Activated CD4-positive, alpha-beta T cell treated with anti-CD3 and anti-CD28 coated beads, Interleukin-2, amount 10 ng/mL, durations not matched to agents 24 days and 14 days (primary cell): ENCODE measurements at places on chromosomes 7 and 10. TPM values are rescaled to one million over a fixed set of nuclear protein-coding genes. Genes with fewer than 3 reads are reported as not detected.

DNA sequence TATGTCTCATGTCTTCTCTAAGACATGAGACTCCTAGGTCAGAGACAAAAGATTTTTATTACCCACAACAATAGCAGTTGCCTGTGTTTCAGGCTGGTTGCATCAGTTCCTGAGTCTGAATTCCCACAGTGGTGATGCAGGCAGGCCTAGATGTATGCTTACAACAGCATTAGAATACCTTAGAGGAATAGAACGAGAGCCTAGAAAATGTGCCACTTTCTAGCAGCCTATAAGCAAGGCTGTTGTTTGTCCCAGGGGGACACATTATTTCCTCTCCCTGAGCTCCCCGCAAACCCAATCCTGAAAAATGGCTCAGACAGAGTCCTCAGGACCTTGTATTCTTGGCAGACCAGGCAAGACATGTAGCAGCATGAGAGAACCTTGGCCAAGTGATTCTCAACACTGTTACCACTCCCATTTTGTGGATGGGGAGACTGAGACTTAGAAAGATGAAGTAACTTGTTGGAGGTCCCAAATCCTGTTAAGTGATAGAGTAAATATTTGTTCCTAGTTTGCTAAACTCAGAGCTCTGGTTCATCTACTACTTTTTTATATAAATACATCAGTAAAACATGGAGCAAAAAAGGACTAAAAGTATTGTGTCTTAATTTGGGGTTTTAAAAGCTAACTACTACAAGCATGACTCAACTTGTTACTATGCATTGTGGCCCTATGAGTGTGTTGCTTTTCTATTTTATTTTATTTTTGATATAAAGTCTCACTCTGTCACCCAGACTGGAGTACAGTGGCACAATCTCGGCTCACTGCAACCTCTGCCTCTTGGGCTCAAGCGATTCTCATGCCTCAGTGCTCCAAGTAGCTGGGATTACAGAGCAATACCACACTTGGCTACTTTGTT is 14.2 kb downstream of the VTI1A start:
- no peak for DNase-seq

Gene C10orf67
- 0.07 and 0.16 TPM in 2 replicates for total RNA-seq

- DNase-seq, result no peak
These were observed 183.7 kb downstream of the RPS24 start for GRCh38 chr10:78217336-78217735.

DNA sequence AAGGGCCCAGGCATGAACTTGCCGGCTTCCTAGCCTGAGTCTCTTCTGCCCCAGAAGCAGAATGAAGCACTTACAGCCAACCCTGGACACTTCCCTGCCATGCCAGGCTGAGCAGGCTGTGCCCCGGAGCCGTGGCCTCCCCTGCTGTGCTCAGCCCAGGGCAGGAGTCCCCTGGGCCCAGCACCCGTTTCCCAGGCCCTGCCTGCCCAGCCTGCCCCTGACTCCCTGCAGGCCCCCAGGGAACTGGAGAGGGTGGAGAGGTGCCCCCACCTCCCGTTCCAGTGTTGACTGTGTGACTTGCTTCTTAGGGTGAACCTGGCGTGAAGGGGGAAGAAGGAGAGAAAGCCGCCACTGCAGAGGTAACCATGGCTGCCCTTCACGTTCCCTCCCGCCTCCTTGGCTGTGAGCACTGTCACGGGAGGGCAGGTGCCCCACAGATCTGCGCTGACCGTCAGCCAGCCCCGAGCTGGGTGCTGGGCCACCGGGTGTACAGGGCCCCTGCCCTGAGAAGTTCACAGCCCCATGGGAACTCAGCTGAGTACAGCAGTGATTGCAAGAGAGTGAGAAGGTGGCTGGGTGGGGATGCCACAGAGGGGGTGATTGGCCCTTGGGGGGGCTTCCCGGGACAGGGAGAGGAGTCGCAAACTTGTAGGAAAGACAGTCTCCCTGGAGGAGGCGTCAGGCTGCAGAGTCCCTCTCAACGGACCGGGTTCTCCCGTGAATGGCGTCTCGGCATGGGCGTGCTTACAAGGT is 75.9 kb downstream of the MYL10 start:
- no peak for DNase-seq

Gene NUTM2E
- 0.19 TPM in 1 of 2 replicates, not detected in the other for total RNA-seq

Gene GSDME
- total RNA-seq, result 9.6 and 10.4 TPM in 2 replicates

- no peak for DNase-seq
These were observed 94.8 kb downstream of the PFKFB3 start for GRCh38 chr10:6297522-6297921.

DNA sequence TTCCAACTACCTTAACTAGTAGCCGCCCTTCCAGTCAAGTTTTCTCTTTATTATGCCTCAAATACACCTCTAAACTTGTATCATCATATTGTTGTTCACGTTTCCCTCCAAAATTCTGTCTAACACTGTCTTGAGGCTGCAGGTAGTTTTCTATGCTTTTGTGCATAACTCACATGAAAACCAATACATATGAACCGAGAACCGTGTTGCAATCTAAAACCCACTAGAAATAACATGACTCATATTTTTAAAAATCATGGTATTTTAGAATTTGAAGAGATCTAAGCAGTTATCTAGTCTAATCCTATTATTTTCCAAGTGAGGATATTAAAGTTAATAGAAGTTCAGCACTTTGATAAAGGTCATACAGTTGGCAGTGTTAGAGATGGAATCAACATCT is 18.2 kb downstream of the LIPF start:
- no peak for DNase-seq

DNA sequence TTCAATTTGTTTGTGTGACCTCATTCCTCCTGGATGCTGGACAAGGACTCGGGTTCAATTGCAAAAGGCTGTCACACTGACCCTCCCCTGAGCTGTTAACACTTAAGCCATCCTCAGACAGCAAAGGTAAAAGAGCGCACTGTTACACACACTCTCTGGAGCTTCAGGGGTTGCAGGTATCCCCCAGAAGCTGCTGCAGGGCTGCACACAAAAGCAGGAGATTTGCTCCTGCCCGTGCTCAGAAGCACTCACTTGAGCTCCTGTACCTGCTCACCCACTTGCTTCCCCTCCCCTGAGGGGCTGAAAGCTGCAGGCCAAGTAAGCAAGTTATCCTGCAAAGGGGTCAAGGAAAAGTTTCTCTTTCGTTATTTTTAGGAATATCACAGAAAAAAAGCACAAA is 886.2 kb upstream of the ZWINT start:
- no peak for DNase-seq

- DNase-seq, result no peak
These were observed 303.5 kb upstream of the MGMT start for GRCh38 chr10:129163531-129163930.

- DNase-seq, result no peak
These were observed 46.9 kb downstream of the TASOR2 start for GRCh38 chr10:5731559-5731958.

Gene MSMB
- total RNA-seq, result not detected in 2 replicates

DNA sequence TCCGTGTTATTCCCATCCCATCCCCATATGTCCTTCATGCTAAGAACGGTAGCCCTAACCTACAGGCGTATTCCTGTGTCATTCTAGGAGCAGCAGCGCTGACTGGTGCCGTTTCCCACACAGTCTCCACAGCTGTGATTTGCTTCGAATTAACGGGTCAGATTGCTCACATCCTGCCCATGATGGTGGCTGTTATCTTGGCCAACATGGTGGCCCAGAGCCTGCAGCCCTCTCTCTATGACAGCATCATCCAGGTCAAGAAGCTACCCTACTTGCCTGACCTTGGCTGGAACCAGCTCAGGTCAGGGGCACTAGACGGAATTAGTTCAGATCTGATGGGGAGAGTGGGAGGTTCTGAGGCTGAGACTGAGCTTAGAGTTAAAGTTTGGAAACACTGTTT is 20.7 kb downstream of the FAM131B start:
- no peak for DNase-seq

- no peak for DNase-seq
These were observed 103.9 kb upstream of the LRRC4 start for GRCh38 chr7:128135159-128135514.

DNA sequence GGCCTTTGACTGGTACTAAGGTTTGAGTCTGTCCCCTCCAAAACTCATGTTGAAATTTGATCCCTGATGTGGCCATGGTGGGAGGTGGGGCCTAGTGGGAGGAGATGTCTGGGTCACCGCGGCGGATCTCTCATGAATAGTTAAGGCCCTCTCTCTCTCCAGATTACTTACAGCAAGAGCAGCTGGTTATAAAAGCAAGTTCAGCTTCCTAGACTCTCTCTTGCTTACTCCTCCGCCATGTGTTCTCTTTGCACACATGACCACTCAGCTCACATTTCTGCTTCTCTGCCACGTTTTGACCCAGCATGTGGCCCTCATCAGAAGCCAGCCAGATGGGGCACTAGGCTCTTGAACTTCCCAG is 29.9 kb upstream of the ZMIZ1 start:
- DNase-seq, result no peak

Gene PEX1
- 14.4 and 14.8 TPM in 2 replicates for total RNA-seq

DNA sequence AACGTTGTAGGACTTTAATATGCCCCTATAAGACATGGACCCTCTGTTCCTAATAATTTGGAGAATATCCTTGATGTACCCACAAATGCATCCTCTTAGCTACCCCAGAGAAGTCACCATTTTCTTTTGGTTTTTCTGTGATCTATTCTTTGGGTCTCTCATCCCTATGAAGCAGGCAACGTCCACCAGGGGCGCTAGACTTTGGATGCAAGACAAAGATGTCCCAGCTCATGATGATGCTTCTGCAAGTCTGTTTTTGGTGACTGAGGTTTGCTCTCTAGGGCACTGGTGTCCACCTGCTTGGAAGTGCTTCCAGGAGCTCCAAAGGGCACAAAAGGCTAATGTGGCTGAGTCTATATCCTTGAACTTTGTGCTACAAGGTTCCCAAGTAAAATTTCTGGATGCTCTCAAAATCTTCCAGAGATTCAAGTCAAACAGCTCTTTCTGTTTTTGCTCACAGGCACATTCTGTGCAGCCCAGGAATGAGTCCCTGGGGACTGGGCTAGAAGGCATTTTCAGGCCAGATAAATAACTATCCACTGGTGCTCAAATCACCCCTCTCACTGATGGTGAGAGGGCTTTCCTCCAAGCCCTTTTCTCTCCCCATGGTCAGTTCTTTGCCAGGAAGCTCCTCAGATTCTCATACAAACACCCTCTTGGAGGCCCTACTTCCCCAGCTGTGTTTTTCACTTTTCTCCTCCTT is 166.4 kb downstream of the C7orf25 start:
- DNase-seq, result peak; percentile 63

DNA sequence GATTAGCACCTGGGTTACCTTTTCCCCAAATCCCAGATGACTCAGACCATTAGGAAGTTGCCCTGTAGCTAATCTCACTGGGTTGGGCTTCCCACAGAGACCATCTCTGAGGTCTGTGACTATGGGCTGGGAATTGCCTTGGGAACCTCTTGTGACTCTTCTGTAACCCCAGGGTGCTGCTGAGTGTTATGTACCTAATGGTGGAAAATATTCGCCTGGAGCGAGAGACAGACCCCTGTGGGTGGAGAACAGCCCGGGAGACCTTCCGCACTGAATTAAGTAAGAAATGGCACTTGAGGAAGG is 20.0 kb downstream of the STRIP2 start:
- no peak for DNase-seq
